Hippocampal formation (tissue), 2 donors: ENCODE measurements at places on chromosomes 1 and 21.

DNA sequence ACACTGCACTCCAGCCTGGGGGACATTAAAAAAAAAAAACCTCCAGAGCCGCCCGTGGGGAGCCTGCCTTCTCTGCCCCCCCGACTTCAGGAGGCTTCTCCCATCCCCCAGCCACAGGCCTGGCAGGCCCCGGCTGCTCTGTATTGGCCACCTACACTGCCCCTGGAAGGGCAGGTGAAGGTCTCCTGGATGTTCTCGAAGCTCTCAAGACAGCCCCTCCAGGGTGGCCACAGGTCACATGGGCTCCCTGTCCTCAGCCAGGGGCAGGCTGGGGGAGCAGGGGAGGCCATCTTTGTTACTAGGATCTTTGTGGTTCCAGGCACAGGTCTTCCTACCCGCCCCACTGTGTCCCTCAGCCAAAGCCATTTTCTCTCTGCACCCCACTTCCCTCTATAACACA, 32.8 kb downstream of the PADI6 start:
- DNase-seq: no peak

- no peak for DNase-seq
These were observed 516.9 kb downstream of the AMY1C start for GRCh38 chr1:104266612-104267011.

DNA sequence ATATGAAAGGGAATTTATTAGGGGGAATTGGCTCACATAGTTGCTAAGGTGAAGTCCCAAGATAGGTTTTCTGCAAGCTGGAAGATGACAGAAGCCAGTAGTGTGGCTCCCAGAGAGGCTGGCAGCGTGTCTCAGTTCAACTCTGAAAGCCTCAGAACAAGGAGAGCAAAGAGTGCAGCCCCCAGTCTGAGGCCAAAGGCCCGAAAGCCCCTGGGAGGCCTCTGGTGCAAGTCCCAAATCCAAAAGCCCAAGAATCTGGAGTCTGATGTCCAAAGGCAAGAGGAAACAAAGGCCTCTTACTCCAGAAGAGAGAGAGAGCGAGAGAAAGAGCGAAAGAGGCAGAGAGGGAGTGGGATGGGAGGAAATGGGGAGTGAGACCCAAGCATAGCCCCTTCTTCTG, 18.3 kb downstream of the KCNA2 start:
- DNase-seq: no peak

DNA sequence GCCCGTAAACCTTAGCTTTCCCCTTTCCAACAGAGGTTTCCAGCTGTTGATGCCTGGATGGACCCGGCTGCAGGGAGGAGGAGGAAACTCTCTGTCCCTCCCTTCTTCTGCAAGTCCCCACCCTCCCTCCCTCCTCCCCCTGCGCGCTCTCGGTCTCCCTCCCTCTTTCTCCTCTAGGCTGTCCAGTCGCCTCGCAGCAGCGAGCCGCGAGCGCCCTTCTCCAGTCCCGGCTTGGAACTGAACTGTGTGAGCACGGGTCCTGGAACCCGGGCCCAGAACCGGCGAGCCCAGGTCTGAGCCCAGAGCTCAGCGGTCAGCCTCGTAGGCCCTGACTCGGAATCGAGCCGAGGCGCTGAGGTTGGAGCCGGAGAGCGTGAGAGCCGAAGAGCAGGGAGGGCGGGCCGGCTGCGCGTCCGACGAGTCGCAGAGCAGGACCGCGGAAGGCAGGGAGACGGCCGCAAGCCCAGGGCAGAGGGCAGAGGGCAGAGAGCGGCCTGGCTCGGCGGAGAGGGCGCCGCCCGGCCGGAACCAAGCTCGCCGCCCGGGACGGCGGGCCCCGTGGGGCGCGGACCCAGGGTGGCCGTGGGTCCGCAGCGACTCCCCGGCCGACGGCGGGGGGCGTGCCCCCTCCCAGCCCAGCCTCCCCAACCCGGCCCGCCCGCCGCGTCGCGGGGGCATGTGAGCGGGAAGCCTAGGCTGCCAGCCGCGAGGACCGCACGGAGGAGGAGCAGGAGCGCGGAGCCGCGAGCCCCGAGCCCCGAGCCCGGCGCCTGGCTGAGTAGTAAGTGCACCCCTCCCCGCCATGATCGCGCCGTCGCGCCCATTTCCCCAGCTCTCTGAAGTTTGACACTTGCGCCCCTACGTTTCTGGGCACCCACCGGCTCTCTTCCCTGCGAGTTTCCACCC, at the start of gene SOX13:
TSS of gene SOX13 (plus strand) at position 185 of the 906 bp plus-strand sequence. CDS start 39,801 bp downstream, outside the sequence.
- DNase-seq: peak; percentile 87

GRCh38 chr1:5340560-5341130, 651.6 kb downstream of the NPHP4 start:
- DNase-seq: no peak

DNA sequence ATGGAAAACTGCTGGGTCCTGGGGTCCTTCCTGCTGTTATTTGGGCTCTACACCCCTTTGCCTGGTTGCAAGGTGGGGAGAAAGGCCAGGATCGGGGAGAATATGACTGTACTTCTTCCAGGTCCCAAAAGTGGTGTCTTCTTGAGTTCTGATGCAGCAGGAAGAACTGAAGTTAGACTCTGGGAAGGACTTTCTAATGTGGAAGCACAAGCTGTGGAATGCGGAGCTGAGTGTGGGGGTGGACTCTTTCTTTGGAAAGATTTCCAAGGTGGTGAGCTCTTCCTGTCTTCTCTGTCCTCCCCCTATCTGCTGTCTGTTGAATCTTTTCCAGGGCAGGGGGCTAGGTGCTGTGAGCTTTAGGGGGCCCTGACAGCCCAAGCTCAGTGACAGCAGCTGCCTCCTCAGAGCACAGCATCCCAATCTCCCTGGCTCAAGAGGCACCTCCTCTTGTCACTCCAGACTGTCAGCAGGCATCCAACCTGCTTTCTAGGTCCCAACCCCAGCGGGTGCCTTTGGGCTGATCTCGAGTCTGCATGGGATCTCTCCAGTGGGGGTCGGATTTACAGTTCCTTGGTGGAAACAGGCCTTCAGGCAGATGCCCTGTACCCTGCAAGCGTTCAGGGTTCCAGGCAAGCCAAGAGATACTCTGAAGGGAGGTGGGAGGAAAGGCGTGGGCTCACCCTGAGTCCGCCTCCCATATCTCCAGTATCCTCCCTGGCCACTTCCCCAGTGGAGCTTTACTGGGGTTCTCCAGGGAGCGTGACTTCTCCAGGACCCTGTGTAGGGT, 23.2 kb downstream of the ADORA1 start:
- DNase-seq: no peak

DNA sequence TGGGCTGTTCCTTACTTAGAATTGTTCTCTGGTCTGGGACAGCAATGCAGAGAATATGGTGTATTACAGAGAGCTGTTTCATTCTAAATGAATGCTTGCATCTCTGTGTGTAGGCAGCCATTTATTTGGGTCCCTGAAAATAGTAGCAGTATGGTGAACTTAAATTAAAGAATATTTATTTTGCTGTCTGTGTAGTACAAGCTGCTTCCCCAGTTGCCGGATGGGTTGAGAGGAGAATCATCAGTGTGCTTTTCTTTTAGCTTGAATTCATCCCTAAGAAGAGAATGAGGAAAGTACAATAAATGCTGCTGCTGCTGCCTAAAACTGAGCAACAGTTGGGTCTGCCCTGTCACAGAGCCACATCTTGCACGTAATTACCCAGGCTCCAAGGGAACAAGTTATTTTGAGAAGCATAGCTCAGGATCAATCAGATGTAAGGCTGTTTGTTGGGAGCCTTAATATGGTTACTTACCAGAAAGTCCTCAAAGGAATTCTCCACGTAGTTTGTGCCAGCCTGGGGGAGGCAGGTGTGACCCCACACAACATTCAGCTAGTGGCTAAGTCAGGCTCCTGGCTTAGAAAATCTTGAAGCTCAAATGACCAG, 16.6 kb downstream of the ACTN2 start:
- DNase-seq: no peak

GRCh38 chr21:25215698-25216384, 391.4 kb downstream of the MRPL39 start:
- DNase-seq: no peak

DNA sequence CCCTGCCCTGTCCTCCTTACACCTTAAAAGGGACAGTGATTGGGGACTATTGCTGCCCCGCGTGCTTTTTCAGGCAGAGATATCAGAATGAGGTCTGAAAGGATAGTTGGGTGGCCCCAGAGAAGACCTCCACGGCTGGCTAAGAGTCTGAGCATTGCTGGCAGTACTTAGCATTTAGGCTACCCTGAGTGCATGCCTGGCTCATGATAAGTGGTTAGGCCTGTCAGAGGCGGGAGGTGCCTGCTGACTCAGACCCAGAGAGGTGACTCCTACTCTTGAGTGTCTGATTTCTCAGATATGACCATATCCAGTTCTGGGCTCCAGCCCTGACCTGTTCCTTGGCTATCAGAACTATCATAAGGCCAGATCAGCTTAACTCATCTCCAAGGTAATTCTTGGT, 213.7 kb downstream of the PBX1 start:
- no peak for DNase-seq

DNA sequence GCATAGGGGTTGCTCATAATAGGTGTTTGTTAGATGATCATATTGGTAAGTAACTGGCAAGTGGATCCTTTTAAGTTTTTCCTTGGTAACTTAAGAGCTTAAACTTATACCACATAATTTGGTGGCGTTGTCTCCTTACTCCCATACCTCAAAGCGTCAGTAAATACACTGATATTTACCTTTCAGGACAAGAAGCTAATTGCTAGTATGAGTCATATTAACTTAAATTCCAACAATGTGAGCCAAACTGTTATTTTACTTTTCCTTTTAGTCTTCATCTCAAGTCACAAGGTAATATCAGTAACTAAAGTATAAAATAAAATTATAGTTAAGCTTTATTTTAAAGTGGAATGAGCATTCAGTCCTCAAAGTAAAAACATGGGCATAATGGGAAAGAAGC, 9.0 kb upstream of the SH3GLB1 start:
- no peak for DNase-seq

DNA sequence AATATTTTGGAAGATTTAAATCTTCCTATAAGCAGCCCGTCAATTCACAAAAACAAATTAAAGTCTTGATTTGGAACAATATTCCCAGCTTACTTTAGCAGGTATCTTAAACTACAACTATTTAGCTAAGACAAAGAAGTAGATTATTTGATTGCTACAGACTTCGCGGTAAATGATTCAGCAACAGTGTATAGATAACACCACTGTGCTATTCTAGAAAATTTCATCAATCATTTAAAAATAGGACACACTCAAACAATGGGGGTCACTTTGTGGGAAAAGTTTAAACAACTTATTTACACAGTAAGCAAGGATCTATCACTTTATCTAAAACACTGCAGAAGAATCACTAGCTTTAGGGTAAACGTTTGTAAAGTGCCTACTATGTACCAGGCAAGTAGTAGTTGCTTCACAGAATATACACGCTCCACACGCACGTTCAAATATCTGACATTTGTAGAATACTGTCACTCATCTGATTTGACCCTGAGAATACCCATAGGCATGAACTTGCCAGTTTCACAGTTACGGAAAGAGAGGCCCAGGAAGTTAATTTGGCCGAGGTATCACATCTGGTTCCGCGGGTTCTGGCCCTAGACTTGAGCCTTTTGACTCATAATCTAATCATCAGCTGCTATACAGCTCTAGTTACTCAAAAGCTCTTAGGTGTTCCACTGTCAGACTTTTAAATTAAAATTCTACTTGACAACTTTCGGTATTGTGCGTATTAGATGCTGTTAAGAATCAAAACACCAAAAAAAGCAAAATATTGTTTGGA, 876 bp downstream of the DENND2C start:
- DNase-seq: no peak

DNA sequence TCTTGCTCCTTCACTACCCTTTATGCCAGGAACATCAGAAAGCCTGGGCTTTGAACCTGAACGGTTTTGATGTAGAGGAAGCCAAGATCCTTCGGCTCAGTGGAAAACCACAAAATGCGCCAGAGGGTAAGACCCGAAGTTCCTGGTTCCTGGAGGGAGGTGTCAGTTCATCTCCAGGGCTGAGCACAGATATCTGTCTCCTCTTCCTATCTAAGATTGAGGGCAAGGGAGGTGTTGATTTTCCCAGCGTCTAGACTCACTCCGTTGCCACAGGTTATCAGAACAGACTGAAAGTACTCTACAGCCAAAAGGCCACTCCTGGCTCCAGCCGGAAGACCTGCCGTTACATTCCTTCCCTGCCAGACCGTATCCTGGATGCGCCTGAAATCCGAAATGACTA, 915 bp downstream of the CDC20 start:
- DNase-seq: no peak

DNA sequence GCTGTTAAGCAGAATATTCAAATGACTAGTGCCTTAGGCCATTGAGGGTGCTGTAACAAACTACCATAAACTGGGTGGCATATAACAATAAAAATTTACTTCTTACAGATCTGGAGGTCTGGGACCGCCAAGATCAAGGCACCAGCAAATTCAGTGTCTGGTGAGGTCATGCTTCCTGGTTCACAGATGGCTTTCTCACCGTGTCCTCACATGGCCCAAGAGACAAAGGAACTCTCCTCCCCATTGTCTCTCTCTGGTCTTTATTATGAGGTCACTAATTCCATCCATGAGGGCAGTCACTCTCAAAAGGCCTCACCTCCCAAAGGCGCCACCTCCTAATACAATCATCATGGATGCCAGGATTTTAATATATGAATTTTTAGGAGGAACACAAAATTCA, 127.3 kb downstream of the GABPA start:
- DNase-seq: no peak

- DNase-seq: no peak
These were observed 160.1 kb upstream of the PKN2 start for GRCh38 chr1:88523854-88524528.

- DNase-seq: no peak
These were observed 181.2 kb downstream of the DPYD start for GRCh38 chr1:97739596-97740103.

DNA sequence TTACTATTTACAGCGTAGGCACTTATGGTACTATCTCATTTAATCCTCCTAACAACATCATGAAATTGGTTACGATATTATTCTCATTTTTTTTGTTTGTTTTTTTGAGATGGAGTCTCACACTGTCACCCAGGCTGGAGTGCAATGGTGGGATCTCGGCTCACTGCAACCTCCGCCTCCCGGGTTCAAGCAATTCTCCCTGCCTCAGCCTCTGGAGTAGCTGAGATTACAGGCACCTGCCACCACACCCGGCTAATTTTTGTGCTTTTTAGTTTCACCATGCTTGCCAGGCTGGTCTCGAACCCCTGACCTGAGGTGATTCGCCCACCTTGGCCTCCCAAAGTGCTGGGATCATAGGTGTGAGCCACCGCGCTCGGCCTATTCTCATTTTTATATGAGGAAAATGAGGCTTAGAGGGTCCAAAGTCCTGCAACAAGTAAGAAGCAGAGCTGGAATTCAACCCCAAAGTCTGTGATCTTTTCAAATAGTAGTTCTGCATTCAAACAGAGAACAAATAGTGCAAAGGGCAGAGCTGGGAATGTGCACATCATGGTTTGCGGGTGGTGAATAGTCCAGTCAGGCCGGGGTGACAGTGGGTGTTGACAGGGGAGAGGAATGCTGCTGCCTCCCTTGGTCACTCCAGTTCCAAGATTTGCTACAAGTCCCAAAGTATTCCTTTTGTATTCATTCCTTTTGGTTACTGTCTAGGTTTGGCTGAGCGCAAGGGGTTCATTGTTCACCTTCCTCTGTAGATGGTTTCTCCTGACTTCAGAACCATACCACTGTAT, 4.6 kb downstream of the PRUNE1 start:
- no peak for DNase-seq

GRCh38 chr1:160541622-160542302, 18.7 kb upstream of the SLAMF6 start:
- DNase-seq: no peak

- DNase-seq: no peak
These were observed 8.4 kb downstream of the NCSTN start for GRCh38 chr1:160351629-160352028.

GRCh38 chr1:197178998-197179397, 32.5 kb upstream of the ASPM start:
- DNase-seq: no peak

- no peak for DNase-seq
These were observed 39.0 kb downstream of the PRMT2 start for GRCh38 chr21:46674430-46675007.

GRCh38 chr21:45632160-45632559, 11.4 kb upstream of the PCBP3 start:
- DNase-seq: no peak
